Nephron progenitor cell (in vitro differentiated cells): ENCODE measurements at places on chromosomes 12 and 14.

DNA sequence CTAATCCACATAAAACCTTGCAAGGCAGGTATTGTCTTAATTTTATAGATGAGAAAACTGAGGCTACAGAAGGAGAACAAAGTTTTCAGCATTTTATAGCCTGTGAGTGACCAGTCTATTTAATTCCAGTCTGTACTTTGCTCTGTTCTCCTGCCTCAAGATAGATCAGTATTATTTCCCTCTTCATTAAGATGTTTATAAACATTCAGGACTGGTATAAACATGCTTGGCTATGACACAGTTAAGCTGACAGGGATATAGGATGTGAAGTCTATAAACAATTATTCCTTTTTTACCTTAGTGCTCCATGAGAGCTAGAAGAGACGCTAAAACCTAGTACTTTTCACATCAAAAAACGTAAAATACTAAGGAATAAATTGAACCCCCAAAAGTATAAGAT lies 287.3 kb downstream of the RAD51B start:
- no peaks in the 10 kb centered on the region for H3K27me3 ChIP-seq
- H3K4me3 ChIP-seq: no peak overlapping the region
- peaks cover 21% of the 10 kb centered on the region for H3K36me3 ChIP-seq
- H3K27ac ChIP-seq: no peak overlapping the region
- H3K4me1 ChIP-seq: peaks cover 37% of the 10 kb centered on the region

- H3K36me3 ChIP-seq: peaks cover 60% of the 10 kb centered on the region
- no peaks in the 10 kb centered on the region for H3K27me3 ChIP-seq
- DNase-seq: no peak
- peaks cover 46% of the 10 kb centered on the region for H3K4me1 ChIP-seq
Measured at GRCh38 chr12:120762086-120762485, 36.5 kb downstream of the ACADS start.

DNA sequence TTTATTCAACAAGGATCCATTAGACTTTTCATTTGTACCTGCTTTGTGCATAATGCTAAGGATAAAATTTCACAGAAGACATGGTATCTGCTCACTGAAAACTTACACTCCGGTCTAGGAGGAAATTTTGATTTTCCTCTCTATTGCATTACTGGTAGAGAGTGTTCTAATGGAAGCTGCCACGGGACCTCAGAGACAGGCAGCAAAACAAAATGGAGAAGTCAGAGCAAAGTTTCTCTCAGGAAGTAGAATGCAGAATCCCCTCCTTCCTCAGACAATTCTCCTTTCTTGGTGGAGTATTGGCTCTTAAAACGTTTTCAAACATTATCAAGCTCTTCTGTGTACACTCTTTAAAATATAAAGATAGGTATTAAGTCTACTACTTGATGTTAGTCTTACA lies 12.3 kb downstream of the CLEC2B start:
- DNase-seq: no peak
- no peaks in the 10 kb centered on the region for H3K36me3 ChIP-seq
- peaks cover 3% of the 10 kb centered on the region for H3K27me3 ChIP-seq
- H3K4me3 ChIP-seq: no peak overlapping the region
- H3K4me1 ChIP-seq: no peaks in the 10 kb centered on the region
- H3K27ac ChIP-seq: no peak overlapping the region

DNA sequence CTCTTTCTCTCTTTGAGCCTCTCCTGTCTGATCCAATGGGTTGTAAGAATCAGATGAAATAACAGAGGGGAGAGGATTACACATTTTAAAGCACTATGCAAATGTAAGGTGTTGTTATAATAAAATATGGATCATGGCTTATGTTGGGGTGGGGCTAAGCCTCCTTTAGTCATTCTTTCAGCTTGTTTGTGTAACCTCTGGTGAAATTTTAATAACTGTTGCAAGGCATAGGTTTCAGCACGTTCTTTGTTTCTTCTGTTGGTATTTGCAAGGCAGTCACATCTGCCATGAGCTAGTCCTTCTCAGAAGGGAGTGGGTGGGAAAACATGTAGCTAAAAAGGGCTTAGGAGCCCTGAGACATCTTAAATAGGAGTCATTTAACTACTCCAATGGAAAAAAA lies 74.8 kb upstream of the FRMD6 start:
- no peak overlapping the region for H3K4me3 ChIP-seq
- no peak overlapping the region for H3K27ac ChIP-seq
- peaks cover 20% of the 10 kb centered on the region for H3K4me1 ChIP-seq
- no peak for DNase-seq
- no peaks in the 10 kb centered on the region for H3K27me3 ChIP-seq

DNA sequence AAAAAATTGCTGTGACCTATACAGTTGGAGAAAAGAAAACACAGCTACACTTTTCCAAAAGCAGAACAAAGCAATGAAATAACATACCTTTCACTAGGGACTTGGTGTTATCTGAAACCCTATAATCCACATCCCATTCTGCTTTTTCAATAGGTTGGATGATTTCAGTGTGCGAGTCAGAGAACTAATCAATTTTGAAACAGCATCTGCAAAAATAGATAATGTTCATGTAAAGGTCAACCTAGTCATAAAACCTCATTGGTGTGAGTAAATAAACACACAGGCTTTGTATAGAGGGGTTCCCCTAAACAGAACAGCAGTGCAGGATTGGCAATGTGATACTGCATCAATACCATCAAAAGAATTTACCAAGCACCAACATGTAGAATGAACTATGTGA lies 173.0 kb upstream of the G2E3 start:
- no peak for DNase-seq
- peaks cover 8% of the 10 kb centered on the region for H3K27me3 ChIP-seq
- no peak overlapping the region for H3K4me3 ChIP-seq
- no peaks in the 10 kb centered on the region for H3K4me1 ChIP-seq
- H3K36me3 ChIP-seq: no peaks in the 10 kb centered on the region

GRCh38 chr12:118325081-118325480 lies 47.6 kb downstream of the TAOK3 start:
- H3K36me3 ChIP-seq: no peaks in the 10 kb centered on the region
- no peak overlapping the region for H3K4me3 ChIP-seq
- no peak overlapping the region for H3K27ac ChIP-seq
- no peak for DNase-seq
- H3K4me1 ChIP-seq: no peaks in the 10 kb centered on the region

DNA sequence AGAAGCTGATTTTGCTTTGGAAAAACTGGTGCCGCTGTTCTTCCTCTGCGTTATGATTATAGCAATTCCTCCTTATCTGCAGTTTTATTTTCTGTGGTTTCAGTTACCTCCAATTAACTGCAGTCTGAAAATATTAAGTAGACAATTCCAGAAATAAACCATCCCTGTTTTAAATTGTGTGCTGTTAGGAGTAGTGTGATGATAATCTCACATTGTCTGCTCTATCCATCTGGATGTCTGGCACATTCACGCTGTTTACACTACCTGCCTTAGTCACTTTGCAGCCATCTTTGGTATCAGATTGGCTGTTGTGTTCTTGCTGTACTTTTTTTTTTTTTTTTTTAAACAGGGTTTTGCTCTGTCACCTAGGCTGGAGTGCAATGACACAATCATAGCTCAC lies 141.0 kb downstream of the GRIP1 start:
- H3K4me1 ChIP-seq: no peaks in the 10 kb centered on the region
- no peak for DNase-seq
- peaks cover 3% of the 10 kb centered on the region for H3K36me3 ChIP-seq
- peaks cover under 1% of the 10 kb centered on the region for H3K27me3 ChIP-seq

GRCh38 chr12:13799574-13799973 lies 181.8 kb downstream of the GRIN2B start:
- no peak overlapping the region for H3K27ac ChIP-seq
- no peak overlapping the region for H3K4me3 ChIP-seq
- no peak for DNase-seq
- H3K4me1 ChIP-seq: no peaks in the 10 kb centered on the region

DNA sequence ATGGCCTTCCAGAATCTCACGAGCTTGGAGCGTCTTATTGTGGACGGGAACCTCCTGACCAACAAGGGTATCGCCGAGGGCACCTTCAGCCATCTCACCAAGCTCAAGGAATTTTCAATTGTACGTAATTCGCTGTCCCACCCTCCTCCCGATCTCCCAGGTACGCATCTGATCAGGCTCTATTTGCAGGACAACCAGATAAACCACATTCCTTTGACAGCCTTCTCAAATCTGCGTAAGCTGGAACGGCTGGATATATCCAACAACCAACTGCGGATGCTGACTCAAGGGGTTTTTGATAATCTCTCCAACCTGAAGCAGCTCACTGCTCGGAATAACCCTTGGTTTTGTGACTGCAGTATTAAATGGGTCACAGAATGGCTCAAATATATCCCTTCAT lies 92.2 kb downstream of the FLRT2 start:
- no peak for DNase-seq
- peaks cover 8% of the 10 kb centered on the region for H3K4me1 ChIP-seq
- no peak overlapping the region for H3K27ac ChIP-seq

DNA sequence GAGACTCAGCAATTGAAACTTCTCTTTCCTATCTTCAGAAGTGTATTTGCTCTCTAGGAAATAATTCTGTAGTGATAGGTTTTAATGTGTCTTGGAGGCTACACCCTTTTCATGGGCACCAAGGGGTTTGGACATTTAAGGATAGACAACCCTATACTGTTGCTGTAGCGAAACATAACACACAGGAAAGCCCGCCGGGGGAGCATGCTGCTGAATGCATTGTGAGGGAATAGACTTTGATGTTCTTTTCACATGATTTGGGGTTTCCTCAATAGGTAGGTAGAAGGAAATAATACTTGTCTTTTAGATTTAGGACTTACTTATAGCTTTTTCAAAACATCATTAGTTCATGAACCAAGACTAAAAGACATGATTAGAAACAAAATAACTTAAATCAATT lies 97.0 kb downstream of the PELI2 start:
- peaks cover 31% of the 10 kb centered on the region for H3K4me1 ChIP-seq
- peaks cover 4% of the 10 kb centered on the region for H3K27me3 ChIP-seq
- DNase-seq: no peak
- H3K27ac ChIP-seq: no peak overlapping the region
- no peaks in the 10 kb centered on the region for H3K36me3 ChIP-seq

DNA sequence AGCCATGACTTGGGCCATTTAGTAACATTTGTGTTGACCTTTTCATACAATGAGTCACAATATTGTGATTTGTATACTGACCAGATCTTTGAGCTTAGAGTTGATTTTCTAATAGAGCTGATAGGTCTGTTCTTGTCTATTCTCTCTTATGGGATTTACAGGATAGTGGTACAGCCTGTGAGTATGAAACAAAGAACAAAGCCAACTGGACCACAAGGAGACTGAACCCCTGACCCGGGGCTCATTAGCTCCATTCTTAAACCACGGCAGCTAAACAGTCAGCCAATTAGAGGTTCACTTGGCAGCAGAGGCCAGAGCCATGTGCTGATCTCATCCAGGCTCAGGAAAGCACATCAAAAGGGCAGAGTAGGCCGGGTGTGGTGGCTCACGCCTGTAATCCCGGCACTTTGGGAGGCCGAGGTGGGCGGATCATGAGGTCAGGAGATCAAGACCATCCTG lies 59.1 kb upstream of the GNPNAT1 start:
- no peak overlapping the region for H3K4me3 ChIP-seq
- H3K27me3 ChIP-seq: peaks cover 9% of the 10 kb centered on the region
- peak overlapping the region; percentile 77 for H3K27ac ChIP-seq
- no peak for DNase-seq
- H3K36me3 ChIP-seq: peaks cover 19% of the 10 kb centered on the region

- DNase-seq: no peak
- H3K27ac ChIP-seq: peak overlapping the region; percentile 70
- H3K4me1 ChIP-seq: peaks cover 26% of the 10 kb centered on the region
- no peaks in the 10 kb centered on the region for H3K36me3 ChIP-seq
- H3K27me3 ChIP-seq: peaks cover 2% of the 10 kb centered on the region
- no peak overlapping the region for H3K4me3 ChIP-seq
Measured at GRCh38 chr12:29796823-29797263, 13.1 kb upstream of the TMTC1 start.

GRCh38 chr12:32877601-32878459 lies 18.7 kb downstream of the PKP2 start:
- H3K27me3 ChIP-seq: no peaks in the 10 kb centered on the region
- peaks cover 31% of the 10 kb centered on the region for H3K4me1 ChIP-seq
- no peaks in the 10 kb centered on the region for H3K36me3 ChIP-seq
- H3K27ac ChIP-seq: no peak overlapping the region
- DNase-seq: no peak

GRCh38 chr14:92888896-92889295 lies 34.1 kb upstream of the CHGA start:
- H3K36me3 ChIP-seq: no peaks in the 10 kb centered on the region
- H3K27ac ChIP-seq: no peak overlapping the region
- peaks cover 63% of the 10 kb centered on the region for H3K27me3 ChIP-seq
- H3K4me3 ChIP-seq: no peak overlapping the region
- no peak for DNase-seq

- peaks cover 7% of the 10 kb centered on the region for H3K4me1 ChIP-seq
- H3K27me3 ChIP-seq: peaks cover 6% of the 10 kb centered on the region
- H3K36me3 ChIP-seq: no peaks in the 10 kb centered on the region
- no peak overlapping the region for H3K27ac ChIP-seq
- no peak overlapping the region for H3K4me3 ChIP-seq
- no peak for DNase-seq
Measured at GRCh38 chr12:98578392-98578791, 15.1 kb upstream of the SLC25A3 start.

DNA sequence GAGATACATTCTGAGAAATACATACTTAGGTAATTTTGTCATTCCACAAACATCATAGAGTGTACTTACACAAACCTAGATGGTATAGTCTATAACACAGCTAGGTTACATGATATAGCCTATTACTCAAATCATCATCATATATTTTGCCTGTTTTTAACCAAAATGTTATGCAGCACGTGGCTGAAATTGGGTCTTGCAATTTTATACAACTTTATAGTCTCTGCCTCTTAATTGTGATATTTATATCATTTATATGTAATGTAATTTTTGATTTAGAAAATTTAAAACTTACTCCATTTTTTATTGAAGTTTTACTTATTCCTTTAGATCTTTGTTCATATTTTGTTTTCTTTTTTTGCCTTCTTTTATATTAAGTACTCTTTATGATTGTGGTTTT lies 350.7 kb upstream of the DCN start:
- no peaks in the 10 kb centered on the region for H3K4me1 ChIP-seq
- no peak overlapping the region for H3K27ac ChIP-seq
- no peak for DNase-seq
- no peak overlapping the region for H3K4me3 ChIP-seq

GRCh38 chr14:32603992-32604565 lies 275.0 kb downstream of the AKAP6 start:
- H3K4me3 ChIP-seq: no peak overlapping the region
- H3K27ac ChIP-seq: no peak overlapping the region
- peaks cover 15% of the 10 kb centered on the region for H3K27me3 ChIP-seq
- no peak for DNase-seq

DNA sequence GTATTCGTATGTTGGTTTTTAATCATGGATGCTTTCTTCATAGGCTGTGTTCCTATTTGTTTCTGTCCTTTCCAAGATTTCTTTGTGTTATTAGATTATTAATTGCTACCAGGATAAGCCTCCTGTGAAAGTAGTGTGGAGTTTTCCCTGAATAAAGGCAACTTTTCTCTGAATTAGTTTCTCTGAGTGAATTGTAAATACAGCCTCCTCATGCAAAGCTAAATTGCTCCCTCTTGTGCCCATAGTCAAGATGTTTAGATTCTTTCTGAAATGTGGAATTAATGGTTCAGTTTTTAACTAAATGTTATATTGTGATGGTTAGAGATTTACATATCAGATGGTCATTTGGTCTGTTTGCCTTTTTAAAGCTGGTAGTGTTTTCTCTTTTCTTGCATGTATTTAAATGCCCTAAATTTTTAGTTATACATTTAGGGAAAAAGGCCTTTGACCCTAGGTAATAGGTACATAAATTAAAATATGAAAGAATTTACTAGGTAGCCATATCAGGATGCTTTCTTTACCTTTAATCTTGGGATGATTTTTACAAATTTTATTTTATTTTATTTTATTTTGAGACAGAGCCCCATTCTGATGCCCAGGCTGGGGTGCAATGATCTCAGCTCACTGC lies 8.9 kb downstream of the APAF1 start:
- no peak overlapping the region for H3K4me3 ChIP-seq
- H3K27ac ChIP-seq: no peak overlapping the region
